Activated CD4-positive, alpha-beta T cell treated with anti-CD3 and anti-CD28 coated beads for 36 hours (primary cell): ENCODE measurements at places on chromosomes 2 and 18. TPM values are rescaled to one million over a fixed set of nuclear protein-coding genes. Genes with fewer than 3 reads are reported as not detected.

DNA sequence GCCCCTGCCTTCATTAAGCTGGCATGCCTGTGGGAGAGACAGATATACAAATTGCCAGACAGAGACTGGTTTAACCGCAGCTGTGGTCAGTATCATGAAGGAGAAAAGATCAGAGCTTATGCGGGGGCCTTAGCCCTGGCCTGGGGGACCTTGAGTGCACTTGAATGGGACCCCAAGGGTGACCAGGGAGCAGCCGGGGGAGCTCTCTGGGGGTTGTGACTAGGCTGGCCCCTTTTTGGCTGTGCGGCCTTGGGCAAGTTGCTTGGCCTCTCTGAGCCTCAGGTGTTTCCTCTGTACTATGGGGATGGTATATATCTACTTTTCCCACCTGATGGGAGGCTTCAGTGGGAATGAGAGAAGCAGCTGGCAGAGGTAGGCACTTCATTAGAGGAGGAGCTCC lies 35.7 kb downstream of the INHBB start:
- no peak for DNase-seq

GRCh38 chr2:84474176-84474575 lies 15.1 kb upstream of the SUCLG1 start:
- no peak for DNase-seq

GRCh38 chr2:10350761-10351160 lies 48.1 kb downstream of the HPCAL1 start:
- DNase-seq = no peak

Gene ZNF512
- 34.5 TPM for total RNA-seq

Gene GAREM1
- total RNA-seq = not detected

DNA sequence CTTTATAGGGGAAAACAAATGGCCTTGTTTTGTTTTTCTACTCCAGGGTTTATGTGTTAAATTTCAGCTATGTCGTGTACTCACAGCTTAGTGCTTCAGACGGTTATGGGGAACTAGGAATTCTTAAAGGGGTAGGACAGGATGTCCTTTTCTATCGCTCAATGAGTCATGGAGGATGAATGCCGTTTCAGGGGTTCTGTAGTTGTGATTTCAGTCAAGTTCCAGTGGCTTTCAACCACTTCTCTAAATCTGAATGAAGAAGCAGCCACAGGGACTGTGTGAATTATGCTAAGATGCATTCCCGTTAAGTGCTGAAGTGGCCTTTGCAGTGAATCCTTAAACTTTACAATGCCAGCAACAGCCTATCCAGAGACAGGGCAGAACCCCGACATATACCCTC lies 1231.7 kb upstream of the ZEB2 start:
- peak; percentile 3 for DNase-seq

Gene RNF152
- total RNA-seq = 0.28 TPM

GRCh38 chr18:46010676-46011075 lies 43.5 kb upstream of the EPG5 start:
- no peak for DNase-seq

GRCh38 chr2:216648105-216648504 lies 14.9 kb downstream of the IGFBP2 start:
- DNase-seq = no peak

DNA sequence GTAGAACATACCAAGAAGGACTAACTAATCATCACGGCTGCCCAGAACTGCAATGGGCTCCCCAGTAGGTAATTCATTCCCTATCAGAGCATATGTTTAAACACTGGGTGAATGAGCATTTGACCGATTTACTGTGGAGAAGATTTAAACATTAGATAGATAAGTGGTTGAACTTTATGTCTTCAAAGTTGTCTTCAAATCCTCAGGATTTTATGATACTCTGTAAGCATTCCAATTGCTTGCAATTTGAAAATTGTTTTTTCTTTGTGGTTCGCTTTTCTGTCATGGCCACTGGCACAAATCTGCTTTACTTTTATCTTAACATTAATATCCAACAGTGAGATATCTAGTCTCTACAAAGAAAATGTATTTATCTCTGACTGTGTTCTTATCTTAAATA lies 37.7 kb upstream of the MMADHC start:
- no peak for DNase-seq

DNA sequence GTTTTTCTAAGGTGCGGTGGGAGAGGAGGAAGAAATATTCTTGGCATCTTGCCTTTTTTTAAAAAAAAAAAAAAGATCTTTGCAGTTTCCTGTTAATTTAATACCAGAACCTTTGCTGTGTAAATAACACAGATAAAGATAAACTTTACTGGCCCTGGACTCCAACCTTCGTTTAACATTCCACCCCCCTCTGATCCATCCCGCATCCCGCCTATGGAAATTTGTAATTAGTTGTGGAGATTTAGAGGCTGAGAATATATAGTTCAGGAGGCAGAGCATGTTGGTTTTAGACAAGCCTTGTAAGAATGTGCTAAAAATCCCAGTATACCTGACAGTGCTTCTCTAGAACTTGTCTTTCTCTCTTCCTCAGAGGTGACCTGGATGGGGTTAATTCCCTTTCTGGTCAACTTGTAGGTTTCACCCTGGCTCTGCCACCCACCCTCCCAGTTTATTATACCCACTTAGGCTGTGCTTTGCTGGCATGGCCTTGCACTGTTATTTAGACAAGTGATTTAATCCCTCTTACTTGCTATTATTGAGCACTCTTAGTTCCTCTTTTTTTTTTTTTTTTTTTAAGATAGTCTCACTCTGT lies 2.9 kb upstream of the C2orf72 start:
- no peak for DNase-seq

DNA sequence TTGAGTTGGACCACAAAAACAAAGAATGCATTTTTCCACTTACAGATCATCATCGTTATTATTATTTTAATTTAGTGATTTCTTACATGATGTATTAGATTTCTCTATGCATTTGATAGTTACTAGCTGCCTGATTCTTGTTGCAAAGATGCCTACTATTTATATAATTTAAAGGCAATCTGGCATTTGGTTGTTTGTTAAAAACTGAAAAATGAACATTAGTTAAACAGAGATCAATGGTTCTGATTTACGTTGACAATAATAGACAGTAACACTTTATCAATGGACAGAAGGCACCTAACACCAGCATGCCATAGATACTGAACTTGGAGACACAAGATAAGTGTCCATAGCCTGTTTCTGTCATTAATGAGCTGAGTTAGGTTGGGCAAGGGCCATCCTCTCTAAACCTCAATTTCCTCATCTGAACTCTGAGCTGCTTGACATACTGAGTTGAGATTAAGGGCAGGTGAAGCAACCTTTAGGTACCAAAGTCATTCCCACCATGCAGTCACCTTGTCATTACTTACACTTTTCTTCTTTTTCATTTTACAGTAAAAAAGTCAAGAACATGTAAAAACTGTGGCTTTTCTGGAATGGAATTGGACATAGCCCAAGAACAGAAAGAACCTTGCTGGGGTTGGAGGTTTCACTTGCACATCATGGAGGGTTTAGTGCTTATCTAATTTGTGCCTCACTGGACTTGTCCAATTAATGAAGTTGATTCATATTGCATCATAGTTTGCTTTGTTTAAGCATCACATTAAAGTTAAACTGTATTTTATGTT lies 3.1 kb downstream of the CCL20 start:
- no peak for DNase-seq

DNA sequence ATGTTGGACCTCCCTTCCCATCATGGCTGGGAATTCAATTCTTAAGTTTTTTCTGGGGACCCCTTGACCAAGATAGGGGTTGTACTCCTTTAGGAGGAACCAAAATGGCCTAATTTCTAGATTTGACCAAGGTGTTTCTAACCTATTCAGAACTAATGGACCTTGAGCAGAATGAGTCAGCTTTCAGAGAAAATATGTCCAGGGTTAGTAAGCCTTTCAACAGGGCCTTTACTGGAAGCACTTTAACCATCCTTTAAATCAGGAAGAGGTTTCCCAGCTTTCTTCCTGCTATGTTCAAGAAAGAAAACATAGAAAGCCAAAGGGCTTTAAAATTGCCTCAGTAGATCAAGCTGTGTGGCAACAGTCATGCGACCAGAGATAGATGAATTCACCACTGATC lies 1184.9 kb upstream of the ACVR2A start:
- no peak for DNase-seq

DNA sequence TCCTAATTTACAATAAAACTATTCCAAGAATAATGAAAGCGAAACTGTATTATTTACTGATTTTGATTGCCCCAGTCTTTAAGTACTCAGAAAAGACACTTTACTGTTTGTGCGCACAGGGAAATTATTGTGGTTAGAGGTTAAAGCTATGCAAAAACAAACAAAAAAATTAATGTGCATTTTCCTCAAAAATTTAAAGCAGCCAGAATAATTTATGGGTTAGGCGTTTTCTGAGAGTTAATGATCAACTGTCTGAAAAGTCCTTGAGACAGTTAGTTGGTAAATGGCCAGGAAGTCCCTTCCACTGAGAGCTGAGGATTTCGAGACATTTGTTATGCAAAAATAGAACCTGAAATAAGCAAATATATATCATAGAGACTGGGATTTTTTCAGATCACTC lies 143.3 kb downstream of the IRS1 start:
- no peak for DNase-seq

Gene ABCG8
- total RNA-seq = not detected

DNA sequence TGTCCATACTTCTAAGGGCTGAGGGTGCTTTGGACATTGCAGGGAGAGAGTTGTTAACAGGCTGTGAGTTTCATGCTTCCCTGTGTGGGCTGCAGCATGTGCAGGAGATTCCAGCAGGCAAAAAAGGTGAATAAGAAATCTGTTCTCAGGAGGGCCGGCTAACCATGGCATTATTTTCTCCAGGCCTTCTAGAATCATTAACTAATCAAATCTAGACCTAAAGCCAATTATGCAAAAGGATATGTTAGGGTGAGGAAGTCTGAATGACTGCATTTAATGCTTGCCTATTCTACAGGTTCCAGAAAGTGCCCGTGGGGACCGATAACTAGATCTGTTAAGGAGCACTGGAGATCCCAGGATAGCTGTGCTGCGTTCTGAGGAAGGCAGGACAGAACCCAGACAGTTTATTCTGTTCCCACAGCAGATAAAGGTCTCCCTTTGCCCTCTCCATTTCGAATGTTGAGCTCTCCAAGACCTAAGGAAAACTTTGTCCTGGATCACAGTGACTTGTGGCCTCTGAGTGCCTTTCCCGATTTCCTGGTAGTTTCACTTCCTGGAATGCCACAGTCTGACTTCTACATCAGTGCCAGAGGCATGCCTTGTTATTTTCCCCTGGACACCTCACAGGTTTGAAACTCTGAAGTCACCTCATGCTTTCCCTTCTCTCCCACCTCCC lies 50.0 kb upstream of the ZFP36L2 start:
- DNase-seq = no peak
